ENCODE measurements at places on chromosomes 2 and 18.

GRCh38 chr18:35553300-35553699 is 28.2 kb upstream of the GALNT1 start:
- no peak for DNase-seq

DNA sequence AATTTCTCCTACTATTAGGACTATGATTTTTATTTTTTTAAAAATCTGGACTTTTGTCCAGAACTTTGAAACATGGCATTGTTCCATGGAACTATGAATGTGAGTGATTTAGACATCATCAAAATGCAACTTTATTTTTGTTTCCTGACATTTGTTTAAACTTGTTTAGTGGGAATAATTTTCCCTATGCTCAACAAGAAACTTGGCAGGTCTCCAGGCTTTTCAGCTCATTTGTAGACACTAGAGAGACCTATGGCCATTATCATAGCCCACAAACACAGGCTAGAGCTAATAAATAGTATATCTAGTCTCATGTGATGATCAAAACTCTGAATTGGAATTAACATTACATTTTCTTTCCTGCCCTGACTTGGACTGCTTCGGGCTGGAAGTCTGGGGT is 145.1 kb upstream of the CELF4 start:
- DNase-seq: no peak

GRCh38 chr2:19785867-19786266 is 115.9 kb downstream of the TTC32 start:
- no peak for DNase-seq

DNA sequence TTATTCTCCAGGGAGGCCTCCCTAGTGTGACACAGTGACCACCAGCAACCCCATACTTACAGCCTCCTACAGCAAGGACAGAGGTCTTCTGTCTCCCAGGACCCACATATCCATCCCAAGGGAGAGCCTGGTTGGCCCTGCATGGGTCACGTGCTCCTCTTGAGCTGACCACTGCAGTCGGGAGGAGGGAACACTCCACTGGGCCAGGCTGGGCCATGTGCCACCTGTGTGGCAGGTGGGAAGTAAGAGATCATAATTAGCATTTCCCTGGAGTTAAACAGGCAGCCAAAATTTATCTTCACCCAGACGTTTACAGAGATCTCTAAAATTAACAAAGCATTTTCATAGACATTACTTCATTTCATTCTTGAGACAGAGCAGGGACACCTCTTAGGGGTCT is 33.4 kb upstream of the MLPH start:
- no peak for DNase-seq

DNA sequence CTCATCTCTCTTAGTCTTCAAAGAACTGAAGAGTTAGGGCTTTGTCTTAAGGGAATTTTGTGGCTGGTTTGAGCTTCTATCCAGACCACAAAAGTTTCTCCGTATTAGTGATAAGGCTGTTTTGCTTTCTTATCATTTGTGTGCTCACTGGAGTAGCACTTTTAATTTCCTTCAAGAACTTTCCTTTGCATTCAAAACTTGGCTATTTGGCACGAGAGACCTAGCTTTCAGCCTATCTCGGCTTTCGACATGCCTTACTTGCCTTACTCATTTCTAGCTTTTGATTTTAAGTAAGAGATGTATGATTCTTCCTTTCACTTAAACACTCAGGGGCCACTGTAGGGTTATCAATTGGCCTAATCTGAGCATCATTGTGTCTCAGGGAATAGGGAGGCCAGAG is 29.9 kb downstream of the HDHD2 start:
- DNase-seq: no peak

DNA sequence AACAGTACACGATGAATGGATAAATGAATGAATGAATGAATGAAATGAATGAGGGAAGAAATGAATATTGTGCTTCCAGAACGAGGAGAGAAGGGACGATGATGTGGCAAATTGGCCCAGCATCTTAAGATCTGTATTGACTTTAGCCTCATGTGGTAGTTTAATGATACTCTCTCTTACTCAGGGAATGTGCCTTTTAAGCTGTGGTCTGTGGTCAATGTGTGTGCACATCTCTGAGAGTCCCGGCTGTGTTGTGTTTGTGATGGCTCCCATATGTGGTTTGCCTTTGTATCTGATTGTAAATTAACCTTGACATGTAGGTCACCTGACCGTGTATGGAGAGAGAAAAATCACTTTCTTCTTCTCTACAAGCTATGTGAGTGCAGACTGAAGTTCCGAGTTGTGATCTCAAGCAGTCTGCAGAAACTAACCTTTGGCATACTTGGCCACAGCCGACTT is 91.2 kb downstream of the NEDD4L start:
- peak; percentile 75 for DNase-seq

DNA sequence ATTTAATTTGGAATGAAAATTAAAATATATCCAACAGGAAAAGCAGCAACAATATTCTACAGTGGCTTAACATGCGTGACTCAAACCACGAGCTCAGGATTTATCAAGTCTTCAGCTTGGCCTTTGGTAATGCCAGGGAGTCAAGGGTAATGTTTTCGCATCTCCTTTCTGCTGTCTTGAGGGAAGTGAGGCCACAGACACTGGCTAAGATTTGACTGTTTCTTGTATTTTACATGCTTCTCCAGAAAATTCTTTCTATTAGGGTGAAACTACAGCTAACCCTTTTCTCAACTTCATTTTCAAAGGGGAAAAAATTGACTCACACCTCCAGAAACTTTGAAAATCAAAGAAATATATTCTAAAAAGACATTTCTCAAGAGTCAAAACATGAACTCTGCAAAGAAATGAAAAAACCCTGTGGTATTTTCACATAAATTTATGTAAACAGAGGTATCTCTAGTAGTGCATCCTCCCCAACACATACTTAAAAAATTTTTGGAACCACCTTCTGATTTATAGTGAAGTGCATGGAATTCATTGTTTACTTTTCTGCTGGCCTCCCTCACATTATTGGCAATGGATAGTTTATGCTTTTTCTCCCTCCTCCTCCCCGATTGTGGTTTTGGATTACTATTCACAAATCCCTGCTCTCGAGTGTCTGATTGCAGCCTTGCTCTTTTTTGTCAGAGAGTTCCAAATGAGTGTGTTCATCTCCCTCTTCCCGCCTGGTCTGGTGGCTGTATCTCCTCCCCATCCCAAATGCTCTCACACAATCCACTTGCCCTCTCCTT is 48.7 kb downstream of the DPP4 start:
- DNase-seq: peak; percentile 49

DNA sequence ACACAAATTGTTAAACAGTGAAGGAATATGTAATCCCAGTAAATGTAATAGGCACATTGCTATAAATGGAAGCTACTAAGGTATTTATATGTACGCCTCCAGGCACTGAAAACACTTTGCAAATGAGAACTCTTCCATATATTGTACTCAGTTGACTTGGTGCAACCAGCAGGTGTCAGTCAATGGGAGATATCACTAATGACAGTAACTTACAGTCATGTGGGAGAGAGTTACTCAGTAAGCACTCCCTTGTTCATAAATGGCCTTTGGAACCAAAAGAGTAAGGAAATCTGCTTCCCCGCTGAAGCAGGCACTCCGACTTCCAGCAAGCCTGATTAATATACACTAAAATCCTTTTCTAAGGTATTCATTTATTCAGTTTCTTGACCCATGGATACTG is 5.9 kb downstream of the MDH1 start:
- DNase-seq: no peak

- no peak for DNase-seq
Measured at GRCh38 chr2:191404568-191404991, 159.4 kb downstream of the MYO1B start.

GRCh38 chr2:156593594-156593921 is 157.4 kb downstream of the GPD2 start:
- DNase-seq: no peak

- DNase-seq: no peak
Measured at GRCh38 chr18:42517896-42518295, 562.9 kb downstream of the PIK3C3 start.

DNA sequence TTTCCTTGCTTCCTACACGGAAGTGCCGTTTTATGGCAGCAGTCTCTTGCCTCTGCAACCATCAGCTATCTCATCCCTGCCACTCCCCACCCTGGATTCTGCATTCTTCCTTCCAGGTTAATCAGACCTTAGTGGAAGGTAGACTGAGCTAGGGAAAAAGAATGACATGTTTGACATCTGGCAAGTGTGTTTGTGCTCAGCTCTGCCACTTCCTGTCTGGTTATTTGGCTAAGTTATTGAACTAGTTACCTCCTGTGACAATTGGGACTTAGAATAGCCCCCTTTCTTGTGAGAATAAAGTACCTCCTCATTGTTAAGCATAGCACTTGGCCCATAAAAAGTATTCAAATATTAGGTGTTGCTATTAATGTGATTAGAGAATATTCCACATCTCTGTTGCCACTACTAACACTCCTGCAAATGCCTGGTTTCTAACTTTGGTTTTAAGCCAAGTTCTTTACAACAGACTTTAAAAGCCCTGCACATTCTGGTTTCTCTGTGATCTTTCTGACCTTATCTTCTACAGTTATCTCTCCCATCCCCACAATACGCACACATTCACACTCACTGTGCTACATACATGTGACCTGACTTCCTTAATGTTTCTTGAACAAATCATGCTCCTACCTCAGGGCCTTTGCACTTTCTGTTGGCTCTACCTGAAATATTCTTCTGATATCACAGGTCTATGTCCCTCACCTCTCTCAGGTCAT is 10.8 kb upstream of the MAPRE2 start:
- DNase-seq: no peak

DNA sequence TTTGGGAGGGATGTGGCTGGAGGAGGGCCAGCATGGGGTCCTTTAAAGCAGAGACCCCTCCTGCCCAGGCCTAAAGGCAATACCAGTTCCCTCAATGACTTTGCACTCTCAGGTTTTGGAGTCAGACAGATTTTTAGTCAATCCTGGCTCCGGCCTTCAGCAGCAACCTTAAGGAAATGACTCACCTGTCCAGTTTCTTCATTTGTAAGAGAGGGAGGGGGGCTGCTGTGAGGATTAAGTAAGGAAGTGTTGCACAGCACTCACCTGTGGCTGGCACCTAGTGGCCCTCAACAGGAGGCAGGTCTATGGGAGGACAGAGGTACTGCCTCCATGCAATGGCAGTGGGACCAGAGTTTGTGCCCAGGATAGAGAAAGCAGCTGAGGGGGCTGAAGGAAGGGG is 13.7 kb downstream of the CNGA3 start:
- no peak for DNase-seq

DNA sequence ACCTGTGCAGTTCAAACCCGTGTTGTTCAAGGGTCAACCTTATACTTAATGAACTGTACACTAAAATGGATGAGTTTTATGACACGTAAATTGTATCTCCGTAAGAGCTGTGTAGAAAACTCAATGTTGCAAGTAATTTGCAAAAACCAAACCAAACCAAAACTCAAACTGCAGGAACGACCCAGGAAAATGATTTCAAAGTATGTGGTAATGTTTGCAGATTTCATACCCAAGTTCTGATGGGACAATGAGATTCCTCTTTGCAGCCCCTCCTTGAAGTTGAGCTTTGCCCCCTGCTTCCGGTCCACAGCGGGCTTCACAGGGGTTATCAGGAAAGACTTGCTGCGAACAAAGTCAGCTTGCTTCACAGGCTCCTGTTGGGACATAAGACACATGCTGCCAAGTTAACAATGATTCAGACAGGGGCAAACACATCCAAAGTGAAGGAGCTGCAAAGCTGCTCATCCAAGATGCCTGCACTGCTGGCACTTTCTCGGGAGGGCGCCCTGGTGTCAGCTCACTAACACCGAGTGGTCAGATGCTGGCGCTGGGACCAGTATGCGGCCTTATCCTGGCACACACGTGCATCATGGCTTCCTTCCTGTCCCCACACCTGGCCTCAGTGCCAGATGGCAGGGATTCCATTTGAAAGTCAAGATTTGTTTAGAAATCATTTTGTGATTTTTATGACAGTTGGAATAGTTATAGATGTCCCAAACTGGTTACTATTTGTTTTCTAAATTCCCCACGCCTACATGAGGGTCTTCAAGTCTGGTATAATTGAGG is 65.2 kb upstream of the MGAT4A start:
- DNase-seq: no peak

DNA sequence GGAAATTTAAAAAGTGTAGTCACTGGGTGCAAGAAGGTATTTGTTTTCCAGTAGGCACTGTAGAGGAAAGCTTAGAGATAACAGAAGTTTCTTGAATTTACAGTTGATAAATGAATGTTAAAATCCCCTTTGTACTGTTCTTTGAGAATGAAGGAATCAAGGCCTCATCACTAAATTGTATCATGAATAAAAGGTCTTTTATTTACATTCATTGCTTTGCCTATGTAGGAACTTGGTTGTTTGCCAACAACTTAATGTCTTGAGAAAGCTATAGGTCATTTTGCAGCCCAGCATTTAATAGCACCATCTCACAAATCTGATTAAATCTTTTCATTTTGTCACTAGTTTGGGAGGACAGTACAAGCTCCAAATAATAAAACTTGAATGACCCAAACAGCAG is 213.9 kb upstream of the ITGA4 start:
- DNase-seq: no peak

GRCh38 chr2:150410809-150411208 is 76.7 kb downstream of the RND3 start:
- DNase-seq: peak; percentile 36

GRCh38 chr2:42367835-42368234 is 6.8 kb upstream of the COX7A2L start:
- DNase-seq: no peak
